Cardiac fibroblast (primary cell): ENCODE measurements at places on chromosomes 6 and 20.
A peak's percentile ranks its signal among the peaks of the same experiment; 100 is the strongest.

- no peak for DNase-seq
These were observed 37.2 kb upstream of the TRIM27 start for GRCh38 chr6:28960846-28961500.

GRCh38 chr6:111864138-111865048, 8.9 kb downstream of the FYN start:
- DNase-seq: no peak

- peak; percentile 88 for DNase-seq
These were observed 77.7 kb downstream of the OLIG3 start for GRCh38 chr6:137416376-137417109.

- DNase-seq: peak; percentile 14
These were observed 9.8 kb downstream of the NFATC2 start for GRCh38 chr20:51532577-51533191.

- peak; percentile 39 for DNase-seq
These were observed 203.4 kb upstream of the KCNQ5 start for GRCh38 chr6:72418495-72418894.

- no peak for DNase-seq
These were observed 2.6 kb downstream of the SYS1 start for GRCh38 chr20:45365444-45365970.

- no peak for DNase-seq
These were observed 23.7 kb upstream of the FUCA2 start for GRCh38 chr6:143535189-143535614.

DNA sequence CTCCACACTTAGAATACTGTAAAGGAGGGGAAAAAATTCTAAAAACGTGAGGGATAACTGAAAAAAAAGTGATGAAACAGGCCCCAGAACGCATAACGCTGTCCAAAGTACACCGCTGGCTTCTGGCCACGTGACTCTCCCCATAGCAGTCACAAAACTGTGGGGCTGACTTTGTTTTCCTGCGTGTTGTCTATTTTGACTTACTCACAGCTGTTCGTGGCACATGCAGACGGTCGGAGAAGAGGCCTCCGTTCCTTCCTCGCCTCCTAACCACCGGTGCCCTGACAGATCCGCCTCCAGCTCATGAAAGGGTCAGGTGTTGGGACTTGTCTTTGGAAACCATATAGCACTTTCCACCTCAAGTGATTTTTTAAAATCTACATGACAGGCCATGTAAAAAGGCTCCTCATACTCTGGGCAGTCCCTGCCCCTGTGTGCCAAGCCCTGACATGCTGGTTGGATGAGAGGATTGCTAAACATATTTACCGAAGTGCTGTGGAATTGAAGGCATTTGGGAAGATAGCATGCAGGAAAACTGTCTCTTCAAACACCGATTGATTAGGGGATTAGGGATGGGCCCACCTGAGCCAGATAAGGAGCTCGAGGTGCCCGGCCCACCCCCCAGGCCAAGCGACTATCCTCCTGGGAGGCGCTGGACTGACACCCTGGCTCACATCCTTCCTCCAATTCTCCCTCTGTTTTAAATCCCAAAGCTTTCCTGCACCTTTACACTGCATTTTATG, 54.8 kb downstream of the DACT2 start:
- DNase-seq: peak; percentile 21

GRCh38 chr6:46440641-46441040, 50.6 kb downstream of the RCAN2 start:
- DNase-seq: no peak

DNA sequence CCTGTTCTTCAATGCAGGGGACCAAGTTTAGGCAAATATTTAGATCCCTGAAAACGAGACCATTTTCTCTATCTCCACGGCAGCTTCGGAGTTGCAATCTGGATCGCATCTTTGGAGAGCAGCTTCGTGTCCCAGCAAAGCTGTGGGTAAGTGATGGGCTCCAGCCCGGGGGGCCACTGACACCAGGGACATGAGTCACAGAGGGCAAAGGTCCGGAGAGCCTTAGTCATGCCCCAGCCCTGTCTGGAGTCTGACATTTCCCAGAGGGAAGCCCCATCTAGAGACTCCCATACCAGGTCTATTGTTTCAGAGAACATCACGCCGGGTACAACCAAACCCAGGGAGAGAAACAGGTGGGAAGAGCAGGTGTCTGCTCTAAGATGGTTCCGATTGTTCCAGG, 95.9 kb downstream of the NFATC2 start:
- peak; percentile 64 for DNase-seq

DNA sequence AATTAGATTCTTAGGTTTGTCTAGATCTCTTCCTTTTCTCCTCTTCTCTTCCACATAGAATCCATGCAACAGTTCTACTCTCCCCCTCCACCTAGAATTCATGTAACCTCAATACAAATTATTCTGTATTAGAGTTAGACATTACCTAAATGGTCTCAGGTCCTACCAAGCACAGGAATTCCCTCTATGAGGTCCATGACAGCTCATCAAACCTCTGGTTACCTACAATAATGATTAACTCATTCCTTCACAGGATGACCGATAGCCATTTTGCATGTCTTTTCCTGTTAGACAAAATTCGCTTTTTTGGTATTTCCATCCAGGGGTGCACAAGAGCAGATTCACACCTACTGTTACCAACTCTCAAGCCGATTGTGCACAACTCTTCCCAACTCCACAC, 27.4 kb upstream of the BMP2 start:
- no peak for DNase-seq

DNA sequence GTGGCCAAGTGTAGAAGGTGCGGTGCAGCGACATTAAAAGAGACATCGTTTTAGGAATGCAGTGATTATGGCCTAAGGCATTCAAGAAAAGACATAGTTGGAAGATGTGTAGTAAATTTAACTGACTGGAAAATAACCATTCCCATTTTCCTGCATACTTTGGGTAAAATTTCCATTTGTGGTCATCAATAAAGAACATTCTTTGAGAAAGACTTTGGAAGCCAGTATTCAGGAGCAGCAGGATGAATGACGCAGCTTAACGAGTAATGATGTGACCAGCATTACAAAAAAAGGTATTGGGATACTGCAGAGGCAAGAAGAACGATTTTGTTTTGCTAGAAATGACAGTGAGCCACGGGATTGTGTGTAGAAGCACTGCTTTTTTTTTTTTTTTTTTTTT, 7.0 kb upstream of the RWDD1 start:
- DNase-seq: no peak

DNA sequence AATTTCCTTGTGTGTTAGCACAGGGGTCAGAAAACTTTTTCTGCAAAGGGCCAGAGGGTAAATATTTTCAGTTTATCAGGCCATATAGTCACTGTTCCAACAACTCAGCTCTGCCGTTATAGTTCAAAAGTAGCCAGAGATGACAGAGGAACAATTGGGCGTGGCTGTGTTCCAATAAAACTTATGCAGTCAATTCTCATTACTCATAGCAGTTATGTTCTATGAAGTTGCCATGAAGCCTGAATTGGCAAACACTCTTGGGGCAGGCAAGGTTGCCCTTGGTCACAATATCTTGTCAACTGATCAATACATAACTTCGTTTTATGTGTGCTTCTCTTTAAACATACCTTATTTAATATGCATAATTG, 304.2 kb downstream of the TFAP2C start:
- no peak for DNase-seq
